ENCODE measurements at places on chromosomes 12 and 14. TPM values are rescaled to one million over a fixed set of nuclear protein-coding genes. Genes with fewer than 3 reads are reported as not detected.

GRCh38 chr12:96749999-96750398, 157.1 kb upstream of the NEDD1 start:
- no peak for DNase-seq

- peak; percentile 61 for DNase-seq
Observed at GRCh38 chr12:56630180-56630632, at the start of gene BAZ2A. Gene BAZ2A (minus strand): TSS chr12:56630326. CDS start chr12:56617530, 12,796 bp downstream.

- no peak for DNase-seq
Observed at GRCh38 chr12:113860950-113861349, 105.2 kb downstream of the RBM19 start.

DNA sequence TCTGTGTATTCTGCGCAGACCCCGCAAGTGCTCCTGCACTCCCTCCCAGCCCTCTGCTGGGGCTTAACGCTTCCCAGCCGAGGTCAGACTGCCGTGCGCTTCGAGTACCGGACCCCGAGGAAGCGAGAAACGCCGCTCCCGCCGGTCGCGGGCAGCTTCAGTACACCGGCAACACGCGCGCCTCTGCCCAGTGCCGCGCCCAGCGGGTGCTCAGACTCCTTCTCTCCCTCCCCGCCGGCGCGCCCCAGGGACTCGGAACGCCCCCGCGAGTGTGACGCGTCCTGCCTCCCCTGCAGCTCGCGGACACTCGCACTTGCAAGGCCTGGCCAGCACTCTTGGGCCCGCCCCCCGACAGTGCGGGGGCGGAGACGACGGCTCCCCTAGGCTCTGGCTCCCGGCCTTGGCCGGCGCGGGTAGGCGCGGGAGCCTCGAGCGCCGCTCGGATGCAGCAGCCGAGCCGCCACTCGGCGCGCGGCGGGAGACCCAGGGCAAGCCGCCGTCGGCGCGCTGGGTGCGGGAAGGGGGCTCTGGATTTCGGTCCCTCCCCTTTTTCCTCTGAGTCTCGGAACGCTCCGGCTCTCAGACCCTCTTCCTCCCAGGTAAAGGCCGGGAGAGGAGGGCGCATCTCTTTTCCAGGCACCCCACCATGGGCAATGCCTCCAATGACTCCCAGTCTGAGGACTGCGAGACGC, at the start of gene PTGER2:
TSS of gene PTGER2 (plus strand) at position 410 of the 692 bp plus-strand sequence. CDS start at position 647, 237 bp downstream.
- DNase-seq = peak; percentile 66

- no peak for DNase-seq
Observed at GRCh38 chr14:89911010-89911919, 43.3 kb downstream of the EFCAB11 start.

DNA sequence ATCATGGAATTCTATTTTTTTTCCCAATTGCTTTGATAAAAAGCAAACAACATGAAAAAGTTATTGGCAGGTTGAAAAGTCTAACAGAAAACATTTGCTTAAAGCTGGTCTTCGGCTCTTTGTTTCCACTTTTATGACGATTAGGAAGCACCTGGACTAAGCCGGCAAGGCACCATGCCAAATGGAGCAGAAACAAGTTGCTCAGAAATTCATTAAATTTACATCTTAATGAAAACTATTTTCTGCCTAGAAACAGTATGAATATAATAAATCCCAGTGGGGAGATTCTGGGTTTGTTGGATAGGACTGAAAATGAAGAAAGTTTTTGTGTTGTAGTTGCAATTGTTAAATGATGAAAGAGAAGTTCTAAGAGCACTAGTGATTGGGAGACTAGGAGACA, 51.4 kb upstream of the OR9K2 start:
- no peak for DNase-seq

Gene TPH2
- total RNA-seq = not detected

Gene SUPT16H
- 48.1 TPM for total RNA-seq
